ENCODE measurements at places on chromosomes 7 and 10. TPM values are rescaled to one million over a fixed set of nuclear protein-coding genes. Genes with fewer than 3 reads are reported as not detected.

- DNase-seq = no peak
These were observed 82.0 kb upstream of the GTF2IRD1 start for GRCh38 chr7:74371381-74372341.

DNA sequence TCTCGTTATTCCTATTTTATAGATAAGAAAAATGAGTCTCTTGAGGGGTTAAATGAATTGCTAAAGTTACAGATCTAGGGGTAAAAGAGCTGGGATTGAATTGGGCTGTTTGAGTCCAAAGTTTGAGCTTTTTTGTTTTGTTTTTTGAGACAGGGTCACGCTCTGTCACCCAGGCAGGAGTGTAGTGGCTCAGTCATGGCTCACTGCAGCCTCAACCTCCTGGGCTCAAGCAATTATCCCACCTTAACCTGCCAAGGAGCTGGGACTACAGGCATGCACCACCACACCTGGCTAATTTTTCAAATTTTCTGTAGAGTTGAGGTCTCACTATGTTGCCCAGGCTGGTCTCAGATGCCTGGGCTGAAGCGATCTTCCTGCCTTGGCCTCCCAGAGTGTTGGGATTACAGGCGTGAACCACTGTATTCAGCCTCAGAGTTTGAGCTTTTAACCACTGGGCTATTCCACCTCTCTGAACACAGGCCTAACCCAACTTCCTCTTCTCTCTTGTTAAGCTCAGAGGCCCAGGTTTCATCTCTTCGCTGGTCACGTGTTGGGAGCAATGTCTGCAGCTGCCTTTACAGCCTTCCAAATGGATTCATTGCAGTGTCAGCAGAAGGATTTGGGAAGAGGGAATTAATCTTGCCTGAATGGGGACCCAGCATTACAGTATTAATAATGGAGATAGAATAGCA is 8.0 kb downstream of the SUFU start:
- no peak for DNase-seq

- DNase-seq = no peak
These were observed 32.7 kb upstream of the VSIR start for GRCh38 chr10:71805776-71806703.

DNA sequence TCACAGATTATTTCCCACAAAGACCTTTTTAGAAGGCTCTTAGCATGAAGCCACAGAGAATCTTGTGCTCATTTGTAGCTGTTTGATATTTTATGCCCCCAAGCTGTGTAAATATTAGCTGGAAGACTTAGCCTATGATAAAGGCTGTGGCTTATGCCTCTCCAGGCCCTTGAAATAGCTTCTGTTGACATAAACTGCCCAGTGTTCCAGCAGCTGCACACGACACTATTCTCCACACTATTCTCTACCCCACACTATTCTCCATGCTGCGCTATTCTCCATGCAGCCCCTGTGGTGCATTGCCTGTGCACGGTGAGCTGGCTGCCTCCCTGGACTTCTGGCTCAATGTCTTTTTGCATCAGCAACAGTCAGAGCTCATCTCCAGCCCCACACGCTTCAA is 13.1 kb downstream of the DDC start:
- DNase-seq = no peak

DNA sequence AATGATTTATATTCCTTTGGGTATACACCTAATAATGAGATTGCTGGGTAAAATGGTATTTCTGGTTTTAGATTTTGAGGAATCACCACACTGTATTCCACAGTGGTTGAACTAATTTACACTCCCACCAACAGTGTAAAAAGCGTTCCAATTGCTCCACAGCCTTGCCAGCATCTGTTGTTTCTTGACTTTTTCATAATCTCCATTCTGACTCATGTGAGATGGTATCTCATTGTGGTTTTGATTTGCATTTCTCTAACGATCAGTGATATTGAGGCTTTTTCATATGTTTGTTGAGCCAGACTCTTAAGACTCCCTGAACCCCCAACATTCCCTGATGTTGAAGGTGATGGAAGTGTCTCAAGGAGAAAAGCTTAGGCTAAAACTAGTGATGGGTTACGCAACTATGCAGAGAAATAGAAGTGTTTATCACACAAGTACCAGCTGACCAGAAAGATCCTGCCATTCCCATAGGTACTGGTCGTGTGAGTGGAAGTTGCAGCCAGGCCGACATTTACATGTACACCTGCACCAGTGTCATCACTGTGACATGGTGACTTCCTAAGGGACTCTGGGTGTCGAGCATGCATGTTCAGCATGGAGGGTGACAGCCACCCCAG is 711.2 kb upstream of the NRP1 start:
- DNase-seq = no peak

DNA sequence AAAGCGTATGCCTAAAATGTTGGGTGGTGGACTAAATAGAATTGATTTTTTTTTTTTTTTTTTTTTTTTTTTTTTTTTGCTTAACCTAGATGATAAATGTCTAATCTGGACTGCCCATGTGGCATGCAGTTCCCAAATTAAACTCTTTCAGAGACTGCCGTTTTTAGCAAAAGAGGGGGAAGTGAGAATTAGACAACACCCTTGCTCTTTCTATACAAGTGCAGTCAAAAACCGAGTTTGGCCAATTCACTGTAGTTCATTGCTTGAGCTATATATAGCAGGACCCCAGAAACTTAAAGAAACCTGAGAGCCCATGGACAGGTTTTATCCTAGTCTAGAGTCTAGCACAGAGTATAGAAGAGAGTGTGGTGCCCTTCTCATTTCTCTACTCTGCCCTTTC is 141.9 kb downstream of the GRM3 start:
- DNase-seq = no peak

DNA sequence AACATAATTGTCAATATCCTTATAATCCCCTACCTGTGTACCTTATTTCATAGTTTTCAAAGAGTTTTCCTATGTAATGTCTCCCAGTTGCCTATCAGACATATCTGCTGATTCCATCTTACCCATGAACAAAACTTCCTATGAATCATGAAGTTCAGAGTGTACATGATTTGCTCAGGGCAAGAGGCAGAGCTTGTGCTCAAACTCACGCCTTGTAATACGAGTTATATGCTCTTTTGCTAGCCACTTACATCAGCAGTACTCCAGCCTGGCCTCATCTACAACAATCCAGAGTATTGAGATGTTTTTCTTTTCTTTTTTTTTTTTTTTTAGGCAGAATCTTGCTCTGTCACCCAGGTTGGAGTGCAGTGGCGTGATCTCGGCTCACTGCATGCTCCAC is 11.8 kb downstream of the PKD2L1 start:
- DNase-seq = no peak

GRCh38 chr10:73501651-73502050 is 5.8 kb upstream of the PPP3CB start:
- DNase-seq = no peak

- DNase-seq = no peak
These were observed 27.0 kb downstream of the CDK6 start for GRCh38 chr7:92809397-92809759.

DNA sequence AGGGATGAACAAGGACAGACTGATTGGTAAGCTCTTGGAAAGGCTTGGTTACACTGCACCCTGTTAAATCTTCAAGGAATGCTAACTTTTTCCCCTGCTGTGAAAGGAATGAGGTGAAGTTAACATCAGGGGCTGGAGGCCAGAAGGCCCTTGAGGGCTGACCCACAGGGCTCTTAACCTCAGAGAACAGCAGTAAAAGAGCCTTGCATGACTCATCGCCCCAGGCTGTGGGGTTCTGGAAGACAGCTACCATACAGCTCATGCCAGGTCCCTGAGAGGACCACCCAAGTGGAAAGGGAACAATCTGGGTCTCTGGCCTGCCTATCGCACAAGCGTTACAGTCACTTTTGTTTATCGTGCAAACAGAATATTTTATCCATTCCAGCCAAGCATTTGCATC is 54.4 kb downstream of the CYP2C9 start:
- no peak for DNase-seq

- DNase-seq = no peak
These were observed 17.2 kb downstream of the SGPL1 start for GRCh38 chr10:70832852-70833528.

- no peak for DNase-seq
These were observed 69.4 kb downstream of the SAMD9 start for GRCh38 chr7:93048136-93048930.

DNA sequence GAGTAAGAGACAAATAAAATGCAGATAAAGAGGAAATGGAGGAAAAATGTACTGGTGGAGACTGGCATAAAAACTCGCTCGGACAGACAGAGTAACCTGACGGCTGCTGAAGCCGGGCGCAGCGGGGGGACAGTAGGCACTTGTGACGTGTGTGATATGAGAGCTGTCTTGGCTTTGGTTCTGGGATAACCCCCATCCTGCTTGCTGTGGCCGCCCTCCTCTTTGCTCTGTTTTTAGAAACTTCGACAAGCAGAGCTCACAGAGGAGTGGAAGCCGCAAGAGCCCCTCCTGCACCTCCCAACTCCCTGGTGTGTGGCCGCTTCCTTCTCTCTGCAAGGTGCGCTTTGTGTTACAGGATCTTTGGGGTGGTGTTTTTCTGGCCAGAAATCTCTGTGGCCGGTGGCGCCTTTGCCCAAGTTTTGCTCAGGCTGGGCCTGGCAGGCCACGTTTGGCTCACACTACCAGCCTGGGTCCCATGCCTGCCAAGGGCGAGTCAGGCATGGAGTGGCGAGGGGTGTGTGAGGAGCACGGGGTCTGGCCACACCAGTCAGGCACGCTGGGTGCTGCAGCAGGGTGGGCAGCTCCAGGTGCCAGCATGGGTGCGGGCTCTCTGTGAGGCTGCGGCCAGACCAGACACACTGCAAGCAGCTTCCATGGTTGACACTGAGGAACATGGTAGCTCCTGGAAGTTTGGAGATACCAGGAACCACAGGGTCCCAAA is 268.0 kb downstream of the DNAJB6 start:
- DNase-seq = no peak

DNA sequence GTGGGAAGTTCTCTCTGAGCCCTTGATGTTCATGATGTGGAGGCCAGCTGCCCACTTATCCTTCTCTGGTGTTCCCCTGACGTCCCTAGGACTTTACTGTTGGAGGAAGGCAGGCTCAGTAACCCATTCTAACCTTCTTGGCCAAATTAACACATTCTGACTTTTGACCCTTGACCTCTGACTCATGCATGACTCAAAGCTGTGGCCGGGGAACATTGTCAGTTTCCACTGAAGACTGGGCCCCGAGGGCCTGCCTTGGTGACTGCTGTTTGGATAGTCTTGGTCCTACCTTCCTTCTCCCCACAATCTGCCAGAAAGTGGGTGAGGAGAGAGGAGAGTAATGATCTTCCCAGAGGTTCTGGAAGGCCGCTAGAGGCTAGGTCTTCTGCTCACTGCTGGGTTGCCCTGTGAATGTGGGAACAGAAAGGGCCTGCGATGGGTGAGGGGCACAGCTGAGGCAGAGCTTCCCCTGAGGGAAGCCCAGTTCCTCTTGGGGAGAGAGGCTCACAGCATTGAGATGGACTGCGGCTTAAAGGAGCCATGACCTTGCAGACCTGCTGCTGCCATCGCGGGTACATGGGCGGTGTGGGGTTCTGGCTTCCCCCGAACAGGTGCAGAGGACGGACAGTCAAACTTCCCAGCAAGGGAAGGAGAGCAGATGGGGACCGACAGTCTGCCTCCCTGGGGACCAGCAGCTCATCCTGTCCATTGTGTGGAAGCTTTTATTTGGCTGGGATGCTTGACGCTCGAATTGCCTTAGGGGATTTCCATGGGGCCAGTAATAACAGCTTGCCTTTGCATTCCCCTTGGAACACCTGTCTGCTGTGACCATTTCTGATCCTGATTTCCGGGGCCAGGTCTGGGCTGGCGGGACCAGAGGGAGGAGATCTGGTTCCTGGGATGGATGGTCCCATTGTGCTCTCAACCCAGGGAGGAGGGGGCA is 43.8 kb downstream of the ADAMTS14 start:
- DNase-seq = no peak

DNA sequence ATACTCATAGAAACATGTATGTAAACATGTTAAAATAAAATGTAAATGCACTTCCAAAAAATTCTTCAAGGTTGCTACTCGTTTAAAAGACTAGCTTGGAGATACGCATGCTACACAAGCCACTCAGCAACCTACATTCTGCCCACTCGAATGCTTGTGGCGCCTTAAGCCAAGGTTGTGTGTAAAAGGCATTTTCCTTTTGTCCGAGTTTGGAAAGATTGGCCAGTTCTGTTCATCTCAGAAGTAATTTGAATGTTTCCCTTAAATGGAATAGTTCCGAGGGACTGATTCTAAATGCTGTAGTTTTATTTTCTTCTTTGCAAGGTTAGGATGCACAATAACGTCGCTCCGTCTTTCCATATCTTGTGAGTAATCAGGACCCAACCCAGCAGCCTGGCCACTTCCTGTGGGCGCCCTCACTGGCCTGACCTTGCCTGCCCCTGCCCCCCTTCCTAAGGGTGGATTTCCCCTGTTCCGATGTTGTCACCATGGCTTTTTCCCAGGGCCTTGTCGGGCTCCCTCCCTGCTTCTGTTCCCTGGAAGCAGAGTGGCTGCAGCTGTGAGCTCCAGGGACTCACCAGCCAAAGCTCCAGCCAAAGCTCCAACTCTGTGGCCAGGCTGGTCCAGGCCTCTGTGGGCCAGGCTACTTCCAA is 70.6 kb downstream of the PTPRE start:
- no peak for DNase-seq

GRCh38 chr10:36817898-36818297 is 307.5 kb upstream of the ANKRD30A start:
- no peak for DNase-seq

- DNase-seq = no peak
These were observed 620 bp downstream of the EPO start for GRCh38 chr7:100720671-100721504.

DNA sequence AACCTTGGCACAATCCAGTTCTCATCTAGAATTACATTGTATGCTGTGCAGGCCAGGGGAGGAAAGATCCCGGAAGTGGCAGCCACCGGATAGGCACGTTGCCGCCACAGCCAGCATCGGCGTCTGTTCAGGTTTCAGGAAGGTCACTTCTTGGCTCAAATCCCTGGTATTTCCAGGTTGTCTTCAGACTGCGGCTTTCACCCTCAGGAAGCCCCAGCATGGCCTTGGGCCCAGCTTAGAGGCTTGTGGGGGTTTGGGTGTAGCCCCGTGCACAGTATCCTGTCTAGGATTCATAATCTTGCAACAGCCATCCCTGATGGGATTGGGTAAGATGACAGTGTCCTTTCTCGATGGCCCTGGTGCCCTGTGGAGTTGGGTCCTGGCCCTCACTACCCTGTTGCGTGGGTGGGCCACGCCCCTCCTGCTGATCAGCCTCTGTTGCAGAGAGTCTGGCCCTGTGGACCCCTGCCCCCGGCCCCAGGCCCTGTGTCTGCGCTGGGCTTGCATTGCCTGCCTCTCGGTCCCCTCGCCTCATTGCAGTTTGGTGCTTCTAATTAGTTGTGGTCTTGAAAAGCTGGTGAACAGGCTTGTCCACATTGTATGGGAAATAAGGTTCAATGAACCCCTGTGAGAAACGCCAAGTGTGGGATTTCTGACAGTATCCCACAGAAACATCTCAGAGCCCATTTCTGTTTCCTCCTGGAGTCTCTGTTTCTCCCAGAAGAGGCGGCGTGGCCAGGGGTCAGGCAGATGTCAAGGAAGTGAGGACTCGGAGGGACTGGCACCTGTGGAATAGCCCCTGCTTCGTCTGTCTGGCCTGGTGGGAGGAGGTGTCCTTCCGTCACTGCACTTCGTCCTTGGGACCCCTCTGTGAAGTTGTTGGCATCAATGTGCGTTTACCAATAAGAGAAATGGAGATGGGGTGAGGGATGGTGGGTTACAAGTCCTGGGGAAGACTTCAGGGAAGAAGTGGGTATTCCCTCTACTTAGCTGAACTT is 77.5 kb downstream of the MGMT start:
- no peak for DNase-seq

LLCFC1 gene
- not detected for polyA plus RNA-seq

ITIH5 gene
- polyA plus RNA-seq = not detected

ZEB1 gene
- 34.7 TPM for polyA plus RNA-seq

C7orf57 gene
- polyA plus RNA-seq = not detected

HIF1AN gene
- 29.7 TPM for polyA plus RNA-seq

ZNF394 gene
- 65.6 TPM for polyA plus RNA-seq

STEAP2 gene
- polyA plus RNA-seq = 0.15 TPM

FAM25G gene
- not detected for polyA plus RNA-seq

CALCR gene
- polyA plus RNA-seq = not detected

Measured in CD8-positive, alpha-beta memory T cell (primary cell).